ENCODE measurements at places on chromosomes 5 and 9.

GRCh38 chr5:123371575-123372179 lies 51.5 kb downstream of the CEP120 start:
- no peak for DNase-seq

GRCh38 chr9:134299883-134300282 lies 26.4 kb upstream of the RXRA start:
- DNase-seq: no peak

- DNase-seq: no peak
Observed at GRCh38 chr5:138662599-138662998, 87.4 kb upstream of the HSPA9 start.

- no peak for DNase-seq
Observed at GRCh38 chr5:17276445-17276844, 59.0 kb downstream of the BASP1 start.

GRCh38 chr5:59246882-59247281 lies 646.6 kb downstream of the PDE4D start:
- DNase-seq: no peak

DNA sequence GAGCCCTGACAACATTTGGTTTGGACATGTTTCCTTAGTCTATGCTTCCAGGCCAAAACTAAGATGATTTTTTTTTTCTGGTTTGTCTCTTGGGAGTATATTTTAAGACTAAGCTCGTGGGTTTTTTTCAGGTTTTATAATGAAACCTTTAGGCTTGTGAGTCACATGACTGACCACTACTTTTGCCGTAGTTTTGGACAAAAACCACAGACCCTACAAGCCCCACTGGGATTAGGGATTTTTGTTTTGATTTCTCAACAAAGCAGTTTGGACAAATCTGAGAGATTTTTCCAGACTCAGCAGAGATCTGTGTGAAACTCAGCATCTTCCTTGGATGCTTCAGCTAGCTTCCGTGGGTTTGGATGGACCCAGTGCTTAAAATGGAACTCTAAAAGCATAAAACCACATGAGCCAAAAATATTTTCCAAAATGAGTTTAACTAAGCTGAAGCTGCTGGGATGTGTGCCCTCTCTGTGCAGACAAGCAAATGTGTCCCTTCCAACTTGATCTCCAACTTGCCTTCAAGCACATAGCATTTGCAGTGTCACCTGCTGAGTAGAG lies 70.3 kb upstream of the SMIM15 start:
- no peak for DNase-seq

- no peak for DNase-seq
Observed at GRCh38 chr5:135445306-135445985, 1.7 kb downstream of the DCANP1 start.

DNA sequence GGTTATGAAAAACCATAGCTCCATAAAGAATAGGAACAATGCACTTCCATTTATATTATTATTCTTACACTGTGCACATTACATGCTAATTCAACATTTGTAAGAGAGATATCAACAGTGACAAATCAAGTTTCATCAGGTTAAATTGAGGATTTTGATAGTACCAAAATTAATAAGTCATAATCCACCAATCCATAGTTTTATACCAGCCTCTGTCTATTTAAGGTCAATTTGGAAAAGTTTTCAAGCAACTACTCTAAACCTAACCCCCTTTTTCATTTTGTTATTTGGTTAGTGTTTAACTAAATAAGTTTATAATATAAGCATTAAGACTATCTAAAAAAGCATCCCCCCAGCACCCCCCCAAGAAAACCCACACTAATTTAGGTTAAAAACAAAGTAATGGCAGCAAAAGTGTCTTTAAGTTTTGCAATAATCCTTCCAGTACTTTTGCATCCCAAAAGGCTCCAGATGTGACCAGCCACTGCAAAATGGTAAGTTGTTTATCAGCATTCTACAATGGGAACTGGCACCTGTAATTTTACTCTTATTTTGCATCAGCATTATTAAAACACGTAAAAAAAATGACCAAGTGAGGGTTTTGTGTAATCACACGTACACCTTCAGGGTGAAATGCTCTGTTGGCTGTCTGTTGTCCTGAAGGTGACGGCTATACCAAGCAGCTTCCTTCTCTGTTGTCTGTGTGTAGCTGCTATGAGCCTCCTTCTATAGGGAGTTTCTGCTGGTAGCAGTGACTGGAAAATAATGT lies 36.8 kb upstream of the SSBP2 start:
- DNase-seq: no peak

DNA sequence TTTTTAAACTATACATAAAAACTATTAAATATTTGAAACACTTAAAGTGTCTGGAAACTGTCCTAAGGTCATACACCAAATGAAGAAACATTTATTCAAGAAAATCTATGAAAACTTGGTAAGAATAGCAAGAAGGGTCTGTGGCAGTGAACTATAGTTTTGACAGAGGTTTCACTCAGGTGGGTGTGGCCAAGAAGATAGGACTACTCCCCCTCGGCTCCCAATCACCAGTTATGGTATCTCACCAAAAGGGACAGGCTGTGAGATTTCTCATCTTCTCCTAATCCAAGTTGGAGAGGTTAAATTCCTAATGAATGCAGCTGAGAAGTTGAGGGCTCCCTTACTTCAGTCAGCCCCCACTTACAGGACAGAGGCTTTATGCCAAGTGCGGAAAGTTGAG lies 2.9 kb downstream of the ARSK start:
- DNase-seq: no peak

DNA sequence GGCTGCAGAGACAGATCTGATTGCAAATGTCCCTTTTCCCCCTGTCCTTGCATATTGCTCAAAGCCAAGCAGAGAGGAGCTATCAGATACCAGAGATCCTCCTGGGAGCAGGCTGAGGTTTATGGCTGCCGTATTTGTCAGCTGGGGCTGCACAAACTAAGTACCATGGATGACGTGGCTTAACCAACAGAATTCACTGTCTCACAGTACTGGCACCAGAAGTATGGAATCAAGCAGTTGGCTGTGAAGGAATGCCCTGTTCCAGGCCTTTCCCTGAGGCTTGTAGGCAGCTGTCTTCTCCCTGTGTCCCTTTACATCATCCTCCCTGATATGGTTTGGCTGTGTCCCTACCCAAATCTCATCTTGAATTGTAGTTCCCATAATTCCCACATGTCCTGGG lies 2.6 kb downstream of the CFAP90 start:
- no peak for DNase-seq

GRCh38 chr9:99013550-99013949 lies 69.8 kb downstream of the COL15A1 start:
- DNase-seq: no peak

All from stimulated activated CD4-positive, alpha-beta T cell treated with anti-CD3 and anti-CD28 coated beads, TNF-alpha, amount 100 ng/mL, for 4 hours (primary cell).